ENCODE measurements at places on chromosomes 7 and 10. TPM values are rescaled to one million over a fixed set of nuclear protein-coding genes. Genes with fewer than 3 reads are reported as not detected.
A peak's percentile ranks its signal among the peaks of the same experiment; 100 is the strongest.

DNA sequence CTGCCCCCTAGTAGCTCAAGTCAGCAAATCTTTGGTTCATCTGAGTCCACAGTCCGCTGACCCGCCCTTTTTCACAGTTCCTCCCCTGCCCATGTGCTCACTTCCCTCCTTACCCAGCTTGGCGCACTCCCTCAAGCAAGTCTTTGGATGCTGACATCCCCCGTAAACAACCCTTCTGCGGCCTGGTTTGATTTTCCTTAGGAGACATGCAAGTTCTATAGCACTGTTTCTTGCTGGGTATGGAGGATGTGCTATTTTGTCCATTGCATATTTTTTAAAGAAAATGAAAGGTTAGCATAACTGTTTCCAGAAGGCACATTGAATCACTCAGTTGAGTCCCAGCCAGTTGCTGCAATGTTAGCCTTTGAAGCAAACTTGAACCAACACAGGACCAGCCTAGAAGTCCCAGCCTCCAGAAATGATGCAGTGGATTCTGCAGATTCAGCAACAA, 38.2 kb downstream of the HTRA1 start:
- DNase-seq = peak; percentile 33

DNA sequence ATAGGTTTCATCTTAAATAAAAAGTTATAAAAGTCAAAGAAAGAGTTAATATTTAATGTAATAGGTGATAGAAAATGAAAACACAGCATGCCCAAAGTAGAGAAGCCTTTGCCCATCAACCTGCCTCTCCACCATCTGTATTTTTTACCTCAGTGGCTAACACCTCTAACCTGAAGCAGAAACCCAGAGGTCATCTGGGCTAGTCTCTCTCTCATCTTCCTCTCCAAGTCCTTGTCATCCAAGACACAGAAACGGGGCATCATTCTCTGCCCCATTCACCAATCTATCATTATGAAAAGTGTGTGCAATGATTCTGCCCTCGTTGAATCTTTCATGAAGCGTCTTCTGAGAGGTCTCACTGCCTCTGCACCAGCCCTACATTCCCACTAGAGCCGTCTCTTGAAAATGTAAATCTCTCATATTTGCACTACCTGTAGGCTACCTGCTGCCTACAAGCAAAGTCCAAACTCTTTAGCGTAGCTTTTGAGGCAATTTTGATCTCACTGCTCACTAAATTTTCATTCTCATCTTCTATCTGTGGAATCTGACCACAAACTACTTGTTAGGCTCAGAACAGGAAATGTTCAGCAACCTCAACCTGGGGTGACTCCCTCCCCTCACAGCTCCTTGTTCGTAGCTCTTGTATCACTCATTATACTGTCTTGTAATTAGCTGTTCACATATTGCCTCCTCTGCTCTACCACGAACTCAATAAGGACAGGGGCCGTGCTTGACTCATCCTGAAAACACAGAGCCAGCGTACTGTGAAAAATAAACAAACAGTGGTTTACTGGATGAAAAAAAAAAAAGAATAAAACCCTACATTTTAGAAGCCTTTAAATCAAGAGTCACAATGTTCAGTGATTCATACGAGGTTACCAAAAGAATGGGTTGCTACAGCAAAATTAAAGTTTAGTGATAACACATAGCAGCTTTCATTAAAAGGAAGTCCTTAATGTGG, 83.1 kb downstream of the CTNNA3 start:
- DNase-seq = no peak

DNA sequence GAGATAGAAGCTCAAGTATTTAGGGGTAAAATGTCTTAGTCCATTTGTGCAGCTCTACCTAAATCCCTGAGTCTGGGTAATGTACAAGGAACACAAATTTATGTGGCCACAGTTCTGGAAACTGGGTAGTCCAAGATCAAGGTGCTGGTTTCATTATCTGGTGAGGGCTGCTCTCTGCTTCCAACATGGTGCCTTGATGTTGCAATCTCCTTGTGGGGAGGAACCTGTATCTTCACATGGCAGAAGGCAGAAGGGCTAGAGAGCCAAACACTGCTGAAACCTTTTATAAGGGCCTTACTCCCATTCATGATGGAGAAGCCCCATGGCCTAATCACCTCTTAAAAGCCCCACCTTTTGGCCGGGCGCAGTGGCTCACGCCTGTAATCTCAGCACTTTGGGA, 8.7 kb upstream of the BAZ1B start:
- DNase-seq = no peak

GRCh38 chr10:82910301-82910700, 1035.3 kb downstream of the NRG3 start:
- DNase-seq = no peak

GRCh38 chr10:35542303-35542702, 62.8 kb upstream of the GJD4 start:
- no peak for DNase-seq

DNA sequence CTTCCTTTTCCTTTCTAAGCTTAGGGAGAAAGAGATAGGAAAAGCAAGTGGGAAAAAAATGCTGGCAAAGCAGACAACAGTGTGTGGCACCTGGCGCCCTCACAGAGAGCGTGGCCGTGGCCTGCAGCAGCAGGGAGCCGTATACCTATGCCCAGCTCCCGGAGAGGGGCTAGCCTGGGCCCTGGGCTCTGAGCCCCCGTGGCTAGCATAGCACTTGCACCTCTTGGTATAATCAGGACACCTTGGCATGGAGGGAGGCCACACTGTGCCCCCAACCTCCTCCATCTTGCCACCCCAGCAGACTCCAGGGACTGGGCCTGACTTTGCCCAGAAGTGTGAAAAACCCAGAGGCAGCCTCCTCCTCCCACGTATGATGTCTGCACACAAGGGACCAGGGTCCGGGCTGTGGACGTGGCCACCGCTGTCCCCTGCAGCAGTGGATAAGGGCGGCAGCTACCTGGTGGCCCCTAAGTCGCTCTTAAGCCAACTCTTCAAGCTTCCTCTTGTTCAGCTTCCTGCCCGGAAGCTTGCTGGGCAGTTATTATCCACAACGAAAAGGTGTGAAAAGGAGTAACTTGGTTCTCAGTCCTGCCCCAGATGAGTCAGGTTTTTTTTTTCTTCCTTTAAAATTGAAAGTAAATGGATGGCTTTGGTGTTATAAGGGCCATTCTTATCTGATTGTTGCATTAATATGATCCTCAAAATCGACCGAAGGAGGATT, 249.1 kb upstream of the PITRM1 start:
- DNase-seq = no peak

GRCh38 chr7:74525881-74526280, 72.2 kb downstream of the GTF2IRD1 start:
- peak; percentile 73 for DNase-seq

GRCh38 chr10:1115607-1115955, 59.4 kb downstream of the WDR37 start:
- no peak for DNase-seq

GRCh38 chr7:18653381-18654155, 158.0 kb downstream of the HDAC9 start:
- DNase-seq = no peak

- DNase-seq = no peak
Observed at GRCh38 chr7:1979591-1980560, 252.9 kb downstream of the MAD1L1 start.

DNA sequence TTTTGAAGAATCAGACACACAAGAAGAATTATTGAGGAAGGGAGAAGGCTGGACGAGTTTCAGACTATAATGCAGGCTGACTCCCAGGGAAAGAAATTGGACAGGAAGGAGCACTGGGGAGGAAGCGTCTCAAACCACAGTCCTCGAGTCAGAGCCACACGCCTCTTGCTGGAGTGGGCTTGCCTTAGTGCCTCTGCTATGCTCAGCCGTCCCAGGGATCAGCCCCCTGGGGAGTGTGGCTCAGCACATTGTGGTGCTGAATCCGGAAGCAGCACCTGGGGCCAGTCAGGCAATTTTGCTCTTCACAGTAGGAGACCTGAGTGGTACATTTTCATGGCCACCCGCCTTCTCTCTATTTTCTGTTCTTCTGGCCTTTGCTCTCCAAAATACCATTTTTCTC, 67.4 kb upstream of the SLC35G1 start:
- no peak for DNase-seq

NUTM2E gene
- total RNA-seq = 1.6 TPM

C10orf95 gene
- total RNA-seq = 0.66 TPM

HMX3 gene
- not detected for total RNA-seq

PLXNA4 gene
- 8.2 TPM for total RNA-seq

SPDYE2 gene
- not detected for total RNA-seq

PNLIPRP2 gene
- 455 TPM for total RNA-seq
